ENCODE measurements at places on chromosomes 16 and 17.

DNA sequence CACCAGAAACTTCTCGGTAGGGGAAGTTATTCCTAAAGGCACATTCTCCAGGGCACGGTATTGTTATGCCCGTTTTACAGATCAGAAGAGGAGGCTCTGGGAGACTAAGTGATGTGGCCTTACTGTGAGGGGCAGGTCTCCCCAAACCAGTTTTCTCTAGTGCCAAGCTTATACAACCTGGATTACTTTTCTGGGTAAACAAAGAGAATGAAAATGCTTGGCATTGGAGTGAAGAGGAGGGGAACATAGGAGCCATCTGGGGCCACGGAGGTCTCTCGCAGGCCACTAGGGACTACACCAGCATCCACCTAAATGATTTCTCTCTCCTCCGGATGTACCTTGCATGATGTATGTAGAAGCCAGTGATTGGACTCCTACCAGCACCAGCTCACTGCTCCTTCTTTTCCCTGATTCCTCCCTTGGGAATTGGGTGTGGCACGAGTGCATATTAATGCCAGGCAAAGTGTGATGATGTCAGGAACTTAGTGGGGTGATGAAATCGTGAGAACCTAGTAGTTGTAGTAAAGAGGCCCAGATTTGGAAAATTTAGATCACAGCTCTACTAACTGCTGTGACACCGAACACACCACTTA, 674 bp downstream of the TOM1L1 start:
- DNase-seq, result no peak

- no peak for DNase-seq
Measured at GRCh38 chr16:23318639-23319038, 16.5 kb downstream of the SCNN1B start.

GRCh38 chr17:35752945-35753764, at the start of gene GAS2L2:
GAS2L2 (minus strand) TSS chr17:35753239; CDS start chr17:35752850, 389 bp downstream.
- no peak for DNase-seq

DNA sequence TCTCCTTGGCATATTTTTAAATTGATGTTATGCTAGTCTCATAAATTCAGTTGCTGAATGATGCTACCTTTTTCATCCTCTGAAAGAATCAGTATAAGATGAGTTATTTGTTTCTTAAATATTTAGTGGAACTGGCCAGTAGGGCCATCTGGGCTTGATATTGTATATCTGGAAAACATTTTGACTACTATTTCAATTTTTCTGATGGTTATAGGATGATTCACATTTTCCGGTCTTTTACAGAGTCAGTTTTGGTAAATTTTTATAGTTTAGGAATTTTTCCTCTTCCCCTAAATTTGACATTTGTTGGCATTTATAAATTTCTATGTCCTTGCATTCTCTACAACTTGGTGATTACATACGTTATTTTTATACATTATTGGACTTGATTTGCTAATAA, 296.3 kb upstream of the AXIN2 start:
- no peak for DNase-seq

- no peak for DNase-seq
Measured at GRCh38 chr17:40810494-40810893, 10.7 kb upstream of the KRT28 start.

GRCh38 chr16:84318091-84318975, 23.7 kb downstream of the WFDC1 start:
- no peak for DNase-seq

- DNase-seq, result no peak
Measured at GRCh38 chr17:80826955-80827645, 164.5 kb upstream of the CHMP6 start.

GRCh38 chr17:29140631-29141513, 39.3 kb downstream of the MYO18A start:
- peak; percentile 56 for DNase-seq

- no peak for DNase-seq
Measured at GRCh38 chr17:30225919-30226553, 9.5 kb downstream of the SLC6A4 start.

DNA sequence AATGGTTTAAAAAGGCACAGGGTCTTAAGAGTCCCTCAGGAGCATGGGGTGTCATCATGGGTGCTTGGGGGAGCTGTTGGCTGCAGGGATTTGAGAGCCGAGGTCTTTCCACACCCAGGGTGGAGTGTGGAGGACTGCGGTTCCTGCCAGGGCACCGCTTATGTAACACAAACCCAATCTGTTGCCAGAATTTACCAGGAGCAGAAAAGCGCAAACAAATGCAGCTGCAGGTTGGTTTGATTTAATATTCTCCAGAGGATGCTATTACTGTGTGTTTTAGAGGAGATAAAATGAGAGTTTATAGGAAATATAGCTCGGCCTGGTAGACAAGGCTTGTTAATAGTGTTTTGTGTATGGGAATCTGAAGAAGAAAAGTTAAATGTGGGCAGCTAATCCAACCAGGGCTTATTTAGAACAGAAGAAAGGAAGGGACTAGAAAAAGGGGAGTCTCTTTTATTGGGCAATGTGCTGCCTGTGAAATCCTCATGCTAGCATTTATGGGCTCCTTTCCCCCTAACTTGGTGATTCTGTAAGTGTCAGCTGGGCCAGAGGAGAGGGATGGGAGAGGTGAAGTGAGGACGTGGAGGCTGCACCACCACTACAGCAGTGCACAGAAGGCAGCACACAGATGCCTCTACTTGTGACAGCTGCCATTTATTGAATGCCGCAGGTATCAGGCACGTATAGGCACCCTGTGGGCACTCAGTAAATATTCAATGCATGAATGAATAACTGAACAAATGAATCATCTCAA, 174.7 kb downstream of the KATNIP start:
- no peak for DNase-seq

- no peak for DNase-seq
Measured at GRCh38 chr17:8004899-8005298, 2.5 kb downstream of the GUCY2D start.

- peak; percentile 51 for DNase-seq
Measured at GRCh38 chr17:732067-732901, at the start of gene TLCD3A. TLCD3A (plus strand) TSS chr17:732596; CDS start chr17:732648, 52 bp downstream.

- DNase-seq, result no peak
Measured at GRCh38 chr17:53058031-53058430, 764.7 kb upstream of the KIF2B start.

DNA sequence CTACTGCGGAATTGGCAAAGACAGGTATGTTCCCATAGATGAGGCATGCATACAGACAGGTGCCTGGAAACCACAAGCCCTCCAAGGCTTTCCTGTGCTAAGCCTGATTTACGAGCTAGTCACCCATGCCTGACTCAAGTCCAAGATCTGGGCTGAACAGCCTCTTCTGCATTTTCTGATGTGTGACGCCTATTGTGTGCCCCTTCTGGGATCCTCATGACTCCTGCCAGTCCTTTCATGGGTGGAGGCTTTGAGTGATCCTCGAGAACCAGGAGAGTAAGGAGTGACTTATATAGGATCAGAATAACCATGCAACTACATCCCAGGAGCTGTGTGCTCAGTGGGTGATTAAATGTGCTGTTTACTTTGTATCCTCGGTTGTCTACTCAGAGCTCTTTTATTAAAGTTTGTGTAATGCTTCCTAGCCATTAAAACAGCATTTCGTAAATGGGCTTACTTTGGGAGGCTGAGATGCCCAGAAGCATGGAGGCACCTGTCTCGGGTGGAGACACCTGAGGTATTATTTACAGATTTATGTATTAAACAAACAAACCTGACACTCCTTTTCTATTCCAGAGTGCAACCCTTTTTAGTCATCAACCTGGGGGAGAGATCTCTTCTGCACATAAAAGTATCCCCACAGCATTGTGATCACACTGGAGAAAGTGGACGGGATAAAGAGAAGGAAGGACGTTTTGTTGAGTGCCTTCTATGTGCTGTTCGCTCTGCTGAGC, 373.0 kb upstream of the DYNLRB2 start:
- no peak for DNase-seq

- peak; percentile 72 for DNase-seq
Measured at GRCh38 chr16:4371357-4372000, at the start of gene VASN. VASN (plus strand) TSS chr16:4371848; CDS start chr16:4380878, 9,030 bp downstream.

- no peak for DNase-seq
Measured at GRCh38 chr17:81859906-81860755, at the start of gene P4HB. P4HB (minus strand) TSS chr17:81860535; CDS start chr17:81860471, 64 bp downstream.

DNA sequence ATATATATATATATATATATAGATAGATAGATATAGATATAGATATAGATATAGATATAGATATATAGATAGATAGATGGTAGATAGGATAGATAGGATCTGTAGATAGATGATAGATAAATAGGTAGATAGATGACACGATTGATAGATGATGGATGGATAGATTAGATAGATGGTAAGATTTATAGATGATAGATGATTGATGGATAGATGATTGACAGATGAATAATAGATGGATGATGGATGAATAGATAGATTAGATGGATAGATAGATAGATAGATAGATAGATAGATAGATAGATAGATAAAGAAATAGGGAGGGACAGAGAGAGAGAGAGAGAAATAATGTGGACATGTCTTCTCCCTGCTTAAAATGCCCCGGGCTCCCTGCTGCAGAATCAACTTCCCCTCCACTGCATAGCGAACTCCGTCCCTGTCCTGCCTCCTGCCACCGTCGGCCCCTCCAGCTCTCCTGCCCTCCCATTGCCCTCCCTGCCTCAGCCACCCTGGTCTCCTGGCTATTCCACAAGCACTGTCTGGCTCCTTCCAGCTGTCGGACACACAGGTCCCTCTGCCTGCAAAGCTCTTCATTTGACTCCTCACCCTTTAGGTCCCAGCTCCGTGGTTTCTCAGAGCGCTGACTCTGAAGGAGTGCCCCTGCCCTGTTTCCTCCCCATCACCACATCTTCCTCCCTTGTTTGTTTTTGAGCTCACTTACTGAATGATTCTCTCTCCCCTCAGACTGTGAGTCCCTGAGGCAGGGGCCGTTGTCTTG, 254.0 kb downstream of the KATNIP start:
- no peak for DNase-seq

DNA sequence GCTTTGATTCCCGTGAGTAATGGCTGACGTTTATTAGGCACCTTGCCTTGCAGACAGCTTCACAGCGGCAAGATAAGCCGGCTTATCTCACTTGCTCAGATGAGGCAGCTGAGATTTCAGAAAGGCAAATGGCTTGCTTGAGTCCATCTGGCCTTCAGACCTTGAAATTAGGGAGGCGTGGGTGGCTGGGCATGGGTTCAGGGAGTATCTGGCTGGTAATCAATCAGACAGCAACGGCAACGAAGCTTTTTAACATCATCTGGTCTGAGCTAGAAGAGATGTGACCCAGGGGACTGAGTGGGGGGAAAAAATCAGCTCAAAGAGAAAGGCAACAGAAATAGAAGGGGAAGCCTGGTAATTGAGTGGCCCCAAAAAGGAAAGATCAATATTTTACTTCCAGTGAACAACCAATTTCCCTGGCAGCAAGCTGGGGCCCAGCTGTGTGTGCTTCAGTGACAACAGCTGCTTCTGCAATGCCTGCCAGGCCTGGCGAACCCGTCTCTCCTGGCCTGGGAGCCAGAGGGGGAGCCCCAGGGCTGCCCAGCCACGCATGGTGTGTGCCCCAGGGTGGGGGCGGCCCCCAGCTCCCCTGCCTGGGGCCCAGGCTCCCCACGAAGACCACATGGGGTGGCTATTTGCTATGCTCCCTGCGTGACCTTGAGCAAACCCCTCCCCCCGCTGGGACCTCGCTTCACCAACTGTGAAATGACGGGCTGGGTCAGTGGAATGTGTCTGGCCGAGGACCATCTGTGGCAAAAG, 34.0 kb downstream of the RAB11FIP4 start:
- no peak for DNase-seq
